ENCODE measurements at places on chromosomes 11 and 22.

DNA sequence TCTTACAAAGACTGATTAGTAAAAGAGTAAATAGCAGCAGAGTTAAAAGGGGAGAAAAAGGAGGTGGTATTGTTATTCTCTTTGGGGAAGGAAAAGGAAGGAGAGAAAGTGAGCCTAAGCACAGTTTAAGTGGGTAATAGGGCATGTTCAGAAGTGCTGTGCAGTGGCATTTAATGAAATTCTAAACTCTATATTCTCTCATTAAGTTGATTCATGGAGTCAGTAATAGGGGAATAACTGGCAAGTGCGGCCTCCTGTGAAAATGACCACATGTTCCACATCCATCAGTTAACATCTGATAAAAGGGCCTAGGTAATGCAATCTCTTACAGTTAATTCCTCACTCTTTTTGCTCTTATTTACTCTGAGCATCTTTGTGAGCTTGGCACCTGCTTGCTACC, 516.7 kb downstream of the JRKL start:
- DNase-seq, result no peak

DNA sequence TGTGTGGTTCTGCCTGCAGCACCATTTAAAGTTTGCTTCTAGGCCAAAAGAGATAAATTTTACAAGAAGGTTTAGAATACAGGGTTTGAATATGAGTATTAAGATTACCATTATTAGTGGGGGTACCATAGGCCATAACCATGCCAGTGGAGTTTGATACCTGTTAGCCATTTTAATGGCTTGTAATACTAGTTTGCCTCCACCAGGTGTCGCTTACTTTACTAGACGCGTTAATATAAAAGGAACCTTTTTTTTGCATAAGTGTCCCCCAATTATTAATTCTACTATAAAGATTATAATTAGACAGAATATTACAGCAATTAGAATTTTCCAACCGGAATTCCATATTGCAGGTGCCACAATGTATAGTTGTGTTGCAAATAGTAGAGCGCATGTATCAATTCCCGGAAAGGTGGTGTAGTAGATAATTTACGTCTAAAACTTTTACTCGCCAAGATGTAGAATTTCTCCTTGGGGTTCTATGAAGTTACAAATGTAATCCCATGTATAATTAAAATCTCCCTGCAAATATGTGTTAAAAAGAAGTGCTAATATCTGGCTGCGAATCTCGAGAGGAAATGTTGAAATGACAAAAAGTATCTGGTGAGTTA, 16.1 kb downstream of the MS4A6E start:
- DNase-seq, result no peak

GRCh38 chr11:114956566-114956965, 278.2 kb downstream of the NXPE2 start:
- DNase-seq, result no peak

DNA sequence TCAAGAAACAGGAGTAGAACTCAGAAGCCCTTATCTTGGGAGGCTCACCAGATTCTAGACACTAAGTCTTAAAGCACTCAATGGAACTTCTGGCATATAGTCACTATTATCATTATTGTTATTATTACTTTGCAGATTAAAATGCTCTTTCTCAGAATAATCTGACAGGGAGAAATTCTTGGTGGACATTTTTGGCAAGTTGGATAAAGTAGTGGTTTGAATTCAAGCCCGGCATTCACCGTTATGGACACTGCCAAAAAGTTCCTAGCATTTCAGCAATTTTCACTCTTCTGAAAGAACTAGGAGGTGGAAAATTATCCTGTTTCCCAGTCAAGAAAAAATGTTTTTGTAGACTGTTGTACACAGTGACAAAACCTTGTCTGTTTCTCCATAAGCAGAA, 179.6 kb upstream of the ISX start:
- no peak for DNase-seq

DNA sequence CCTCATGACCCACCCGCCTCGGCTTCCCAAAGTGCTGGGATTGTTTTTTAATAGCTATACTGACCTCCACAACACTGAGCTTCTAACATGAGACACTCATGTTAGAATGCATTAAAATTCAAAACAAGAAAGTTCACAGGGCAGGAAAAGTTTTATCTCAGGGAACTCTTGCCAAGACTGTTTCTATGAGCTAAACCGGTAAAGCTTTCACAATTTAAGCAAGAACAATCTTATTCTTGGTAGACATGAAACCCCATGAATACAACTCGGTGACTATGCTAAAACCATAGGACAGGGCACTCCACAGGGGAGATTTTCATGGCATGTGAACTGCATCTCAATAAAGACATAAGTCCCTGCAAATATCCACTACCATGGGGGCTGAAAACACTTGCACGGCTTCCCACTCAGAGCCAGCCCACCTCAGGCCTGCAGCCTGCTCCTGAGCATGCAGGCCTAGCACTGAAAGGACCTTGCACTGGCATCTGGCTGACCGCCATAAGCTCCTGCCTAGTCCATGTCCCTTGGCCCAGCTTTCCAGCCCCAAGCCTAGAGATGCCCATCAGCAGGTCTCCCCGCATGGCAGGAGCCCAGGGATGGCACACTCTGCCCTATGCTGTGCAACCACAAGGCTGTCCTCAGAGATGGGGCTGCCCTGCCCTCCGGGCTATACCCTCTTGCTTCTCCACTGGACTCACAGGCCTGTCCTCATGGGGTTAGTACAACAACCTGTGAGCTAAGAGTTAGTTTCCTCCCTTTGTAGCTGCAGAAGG, 58.4 kb downstream of the DGCR2 start:
- DNase-seq, result no peak

DNA sequence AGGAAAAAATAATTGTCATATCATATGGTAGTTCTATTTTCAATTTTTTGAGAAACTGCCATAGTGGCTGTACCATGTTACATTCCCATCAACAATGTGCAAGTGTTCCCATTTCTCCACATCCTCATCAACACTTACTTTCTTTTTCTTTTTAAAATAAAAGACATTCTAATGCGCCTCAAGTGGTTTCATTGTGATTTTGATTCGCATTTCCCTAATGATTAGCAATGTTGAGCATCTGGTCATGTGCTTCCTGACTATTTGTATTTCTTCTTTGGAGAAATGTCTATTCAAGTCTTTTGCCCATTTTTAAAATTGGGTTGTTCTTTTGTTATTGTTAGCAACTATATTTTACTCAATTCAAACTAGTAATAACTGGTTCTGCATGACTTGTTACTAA, 8.4 kb downstream of the MCHR1 start:
- DNase-seq, result no peak

DNA sequence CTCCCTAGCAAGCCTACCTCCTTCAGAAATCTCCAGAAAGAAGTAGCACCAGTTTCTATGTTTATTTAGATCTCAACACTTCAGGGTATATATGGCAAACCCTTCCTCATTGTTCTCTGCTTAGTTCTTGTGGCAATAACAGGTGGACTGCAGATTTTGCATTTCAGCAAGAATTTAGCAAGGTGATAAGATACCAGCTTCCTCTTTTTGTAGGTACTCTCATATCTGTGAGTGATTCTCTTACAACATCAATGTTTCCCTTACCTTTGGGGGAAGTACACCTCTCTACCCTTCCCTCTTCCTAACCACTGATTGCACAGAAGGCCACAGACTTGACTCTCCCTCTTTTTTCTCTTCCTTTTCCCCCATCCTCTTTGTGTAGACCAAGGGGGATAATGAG, 230.9 kb upstream of the SESN3 start:
- no peak for DNase-seq

GRCh38 chr22:20456064-20456721, 18.6 kb upstream of the SCARF2 start:
- peak; percentile 62 for DNase-seq

- DNase-seq, result no peak
Observed at GRCh38 chr11:2797741-2798361, 87.7 kb downstream of the CDKN1C start.

- no peak for DNase-seq
Observed at GRCh38 chr11:112050721-112051120, 23.1 kb downstream of the PIH1D2 start.

- no peak for DNase-seq
Observed at GRCh38 chr11:62925745-62926679, 4.8 kb upstream of the CHRM1 start.

- no peak for DNase-seq
Observed at GRCh38 chr11:57359896-57360690, 20.9 kb downstream of the PRG3 start.

- no peak for DNase-seq
Observed at GRCh38 chr11:45730014-45730413, 64.6 kb upstream of the CHST1 start.

DNA sequence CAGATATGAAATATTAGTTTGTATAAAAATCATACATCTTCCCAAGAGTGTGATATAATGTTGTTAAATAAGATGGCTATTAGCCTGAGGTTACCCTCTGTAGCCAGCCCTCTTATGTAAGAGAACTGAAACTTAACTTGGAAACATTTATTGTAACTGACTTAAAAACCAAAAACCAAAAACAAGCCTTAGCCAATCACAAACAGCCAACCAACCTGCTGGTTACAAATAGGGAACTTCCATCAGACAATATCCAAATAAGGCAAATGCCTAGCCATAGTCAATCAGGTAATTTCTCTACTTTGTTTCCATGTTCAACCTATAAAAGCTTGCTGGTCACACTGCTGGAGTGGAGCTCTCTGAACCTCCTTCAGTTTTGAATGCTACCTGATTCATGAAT, 14.1 kb downstream of the KBTBD3 start:
- DNase-seq, result no peak

GRCh38 chr11:85898456-85898855, 43.3 kb downstream of the CCDC83 start:
- DNase-seq, result no peak

- no peak for DNase-seq
Observed at GRCh38 chr22:49449811-49450446, 377.7 kb downstream of the BRD1 start.

All from prostate gland (tissue), 2 donors.